ENCODE measurements at places on chromosomes 3 and 15.

- no peak for DNase-seq
Measured at GRCh38 chr15:74405823-74406222, 27.9 kb downstream of the SEMA7A start.

GRCh38 chr3:139310474-139310933 is 33.3 kb upstream of the MRPS22 start:
- no peak for DNase-seq

GRCh38 chr15:85581495-85581894 is 201.1 kb downstream of the AKAP13 start:
- no peak for DNase-seq

GRCh38 chr3:186935133-186935532 is 4.8 kb downstream of the ST6GAL1 start:
- no peak for DNase-seq

GRCh38 chr3:64909757-64910467 is 222.1 kb upstream of the ADAMTS9 start:
- DNase-seq: no peak

GRCh38 chr3:29515451-29515850 is 234.6 kb downstream of the RBMS3 start:
- no peak for DNase-seq
